Kasumi-1 (cell line): ENCODE measurements at places on chromosomes 11 and 22.

GRCh38 chr11:15163136-15163535 lies 48.4 kb downstream of the INSC start:
- DNase-seq = no peak

DNA sequence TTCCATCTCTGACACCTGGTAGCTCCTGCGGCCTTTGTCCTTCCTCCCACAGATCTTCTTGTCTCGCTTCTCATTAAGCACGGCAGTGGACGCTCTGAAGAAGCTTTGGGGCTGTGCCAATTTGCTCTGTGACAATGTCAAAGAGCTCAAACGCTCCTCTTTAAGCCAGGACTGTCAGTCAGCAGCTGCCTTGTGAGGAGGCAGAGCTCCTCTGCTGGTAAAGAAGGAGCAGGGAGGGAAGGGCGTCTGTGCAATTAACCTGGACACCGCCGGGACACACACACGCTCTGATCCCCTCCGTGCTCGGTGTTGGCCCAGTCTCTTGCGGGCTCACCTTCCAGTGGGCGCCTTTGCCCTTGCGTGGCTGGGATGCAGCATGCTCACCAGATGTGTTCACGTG lies 373.9 kb downstream of the BRD1 start:
- no peak for DNase-seq

- no peak for DNase-seq
Measured at GRCh38 chr11:35142481-35143075, 3.6 kb downstream of the CD44 start.

GRCh38 chr11:89604281-89604680 lies 105.8 kb upstream of the TRIM77 start:
- no peak for DNase-seq

GRCh38 chr11:61654397-61654829 lies 25.8 kb upstream of the DAGLA start:
- DNase-seq = peak; percentile 86

GRCh38 chr11:116701297-116701801 lies 71.4 kb downstream of the BUD13 start:
- no peak for DNase-seq

DNA sequence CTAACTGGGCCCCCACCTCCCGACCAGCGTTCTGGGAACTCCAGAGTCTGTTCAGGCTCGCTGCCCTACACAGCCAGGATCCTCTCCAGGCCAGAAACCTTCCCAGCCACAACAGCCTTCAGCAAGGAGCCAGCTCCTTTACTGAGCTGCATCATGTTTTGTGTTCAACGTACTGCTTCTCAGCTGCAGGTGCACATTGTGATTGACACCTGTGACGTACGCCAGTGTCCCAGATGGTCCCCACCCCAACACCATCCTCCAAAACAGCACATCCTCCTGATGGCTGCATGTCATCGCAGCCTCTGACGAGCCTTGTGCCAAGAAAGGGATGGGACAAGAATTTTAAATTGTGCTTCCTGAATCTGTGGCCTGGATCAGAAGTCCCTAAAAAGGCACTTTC lies 117.5 kb downstream of the SPATA19 start:
- no peak for DNase-seq

GRCh38 chr11:75024068-75024449 lies 35.3 kb downstream of the NEU3 start:
- DNase-seq = no peak

- no peak for DNase-seq
Measured at GRCh38 chr11:133555034-133555433, 22.7 kb upstream of the OPCML start.

DNA sequence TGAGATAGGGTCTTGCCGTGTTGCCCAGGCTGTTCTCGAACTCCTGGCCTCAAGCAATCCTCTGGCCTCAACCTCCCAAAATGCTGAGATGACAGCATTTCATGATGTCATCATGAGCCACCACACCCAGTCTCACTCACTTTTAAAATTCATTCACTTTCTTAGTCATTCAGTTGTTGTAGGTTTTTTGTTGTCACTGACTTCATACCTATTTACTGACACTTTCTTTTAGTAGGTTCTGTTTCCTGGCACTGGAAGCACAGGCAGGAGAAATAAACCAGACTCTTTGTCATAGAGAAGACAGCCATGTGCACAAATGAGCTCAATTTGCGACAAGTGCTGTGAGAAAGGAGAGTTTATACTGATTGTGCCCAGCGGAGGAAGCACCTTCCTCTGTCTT lies 10.5 kb downstream of the ART5 start:
- DNase-seq = no peak

- peak; percentile 61 for DNase-seq
Measured at GRCh38 chr11:47186700-47187695, 764 bp upstream of the PACSIN3 start.

DNA sequence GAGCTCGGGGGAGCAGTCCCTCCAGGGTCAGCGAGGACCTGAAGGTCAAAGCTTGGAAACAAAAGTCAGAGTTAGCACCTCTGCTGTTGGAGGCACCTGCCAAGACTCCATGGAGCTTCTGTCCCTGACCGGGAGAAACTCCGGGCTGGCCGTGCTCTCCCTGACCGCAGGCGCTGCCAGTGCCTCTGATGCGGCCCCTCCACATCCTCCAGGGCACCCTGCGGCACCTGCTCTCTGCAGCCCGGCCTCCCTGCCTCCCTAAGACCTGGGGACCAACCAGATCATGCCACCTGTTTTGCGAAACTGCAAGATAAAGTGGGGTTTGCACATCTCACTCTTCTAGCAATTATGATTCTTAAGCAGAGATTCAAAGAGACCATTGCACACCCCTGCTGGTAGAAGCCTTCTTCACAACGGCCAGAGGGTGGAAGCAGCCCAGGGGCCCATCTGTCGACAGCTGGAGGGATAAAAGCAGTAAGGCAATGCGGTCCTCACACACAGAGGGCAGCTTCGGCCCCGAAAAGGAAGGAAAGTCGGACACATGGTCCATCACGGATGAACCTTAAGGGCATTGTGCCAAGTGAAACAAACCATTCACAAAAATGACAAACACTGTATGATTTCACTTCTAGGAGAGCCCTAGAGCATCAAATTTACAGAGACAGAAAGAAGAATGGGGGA lies 477.1 kb downstream of the BRD1 start:
- DNase-seq = no peak
